Right ventricle myocardium inferior (tissue), 1 donor: ENCODE measurements at places on chromosomes 5 and 9.

DNA sequence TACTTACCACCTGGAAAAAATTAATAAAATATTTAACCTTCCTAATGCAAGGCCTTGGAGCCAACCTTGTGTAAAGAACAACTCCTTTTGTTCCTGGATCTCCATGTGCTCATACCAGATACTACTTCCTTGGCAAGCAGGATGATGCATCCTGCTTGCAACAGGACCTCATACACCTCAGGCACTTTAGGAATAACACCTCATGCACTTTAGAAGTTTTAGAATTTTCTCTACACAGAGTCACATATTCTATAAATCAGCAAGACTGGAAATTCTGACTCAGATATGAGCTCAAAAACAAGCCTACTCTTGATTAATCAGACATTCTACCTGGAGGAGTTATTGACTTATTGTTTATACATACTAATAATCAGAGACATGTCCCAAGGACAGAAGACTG lies 209.6 kb upstream of the CDH10 start:
- no peak for DNase-seq

GRCh38 chr5:149422366-149423048 lies 43.4 kb upstream of the IL17B start:
- peak; percentile 84 for DNase-seq

DNA sequence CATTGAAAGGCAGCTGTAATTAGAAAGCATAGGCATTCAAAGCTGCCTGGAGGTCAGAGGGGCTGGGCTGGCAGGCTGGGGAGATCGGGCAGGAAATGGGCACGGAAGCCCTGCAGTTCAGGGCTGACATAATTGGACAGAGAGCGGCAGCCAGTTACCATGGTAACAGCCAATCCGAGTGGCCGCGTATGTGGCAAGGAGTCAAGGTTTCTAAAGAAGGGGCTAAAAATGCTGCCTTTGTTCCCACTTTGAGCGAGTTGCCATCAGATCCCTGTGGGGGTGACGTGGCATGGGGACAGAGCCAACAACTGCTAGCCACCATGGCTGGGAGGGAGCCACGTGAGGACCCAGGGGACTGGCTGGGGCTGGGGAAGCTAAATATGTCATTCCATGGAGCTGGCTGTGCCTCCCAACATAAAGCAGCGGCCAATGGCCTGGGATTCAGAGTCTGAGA lies 44.7 kb upstream of the NDFIP1 start:
- peak; percentile 84 for DNase-seq

DNA sequence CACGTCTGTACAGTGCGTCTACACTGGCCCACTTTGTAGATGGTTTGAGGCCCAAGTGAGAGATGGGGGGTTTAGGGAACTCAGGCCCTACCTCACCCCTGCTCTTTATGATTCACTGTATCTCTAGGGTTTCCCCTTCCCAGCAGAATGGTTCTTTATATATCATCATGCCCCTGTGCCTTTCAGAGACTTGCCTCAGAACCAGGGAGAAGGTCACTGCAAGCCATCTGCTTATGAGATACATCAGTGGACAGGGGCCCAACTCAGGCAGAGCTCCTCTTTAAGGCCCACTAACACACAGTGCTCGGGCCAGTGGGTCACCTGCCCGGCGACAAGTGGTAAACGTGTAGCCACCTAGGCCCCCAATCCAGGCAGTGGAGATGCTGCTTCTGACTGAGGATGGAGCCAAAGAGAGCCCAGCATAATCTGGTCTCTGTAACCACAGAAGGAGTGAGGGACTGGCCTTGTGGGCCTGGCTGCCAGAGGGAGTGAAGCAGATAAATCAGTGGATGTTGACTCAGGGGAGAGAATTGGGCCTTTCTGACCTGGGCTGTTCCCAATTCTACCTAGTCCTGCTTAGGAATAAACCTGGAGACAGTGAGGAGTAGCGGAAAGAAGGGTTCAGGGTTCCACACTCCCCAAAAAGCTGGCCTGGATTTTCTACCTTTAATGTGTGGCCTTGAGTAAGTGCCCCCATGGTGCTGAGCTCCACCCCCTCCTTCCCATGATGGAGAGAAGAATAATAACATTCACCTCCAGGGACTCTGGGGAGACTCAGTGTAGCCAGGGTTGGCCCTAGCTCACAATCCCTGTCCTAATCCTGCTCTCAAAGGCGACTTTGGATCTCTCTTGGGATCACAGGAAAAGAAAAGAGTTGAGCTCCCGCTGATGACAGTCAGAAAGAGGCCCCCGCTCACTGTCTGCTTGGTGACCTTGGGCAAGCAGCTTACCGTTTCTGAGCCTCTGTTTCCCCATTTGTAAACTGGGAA lies 2.8 kb upstream of the DUSP1 start:
- DNase-seq: no peak

GRCh38 chr9:135671591-135672041 lies 8.5 kb downstream of the LCN9 start:
- DNase-seq: no peak
